ENCODE measurements at places on chromosomes 5 and 9. TPM values are rescaled to one million over a fixed set of nuclear protein-coding genes. Genes with fewer than 3 reads are reported as not detected.

Gene TAF11L4
- total RNA-seq, result not detected

- DNase-seq, result no peak
Measured at GRCh38 chr5:73544429-73545402, 20.7 kb downstream of the ANKRA2 start.

Gene C9orf72
- total RNA-seq, result 5.6 TPM

GRCh38 chr5:138289296-138289695 is 14.9 kb upstream of the GFRA3 start:
- DNase-seq, result no peak

DNA sequence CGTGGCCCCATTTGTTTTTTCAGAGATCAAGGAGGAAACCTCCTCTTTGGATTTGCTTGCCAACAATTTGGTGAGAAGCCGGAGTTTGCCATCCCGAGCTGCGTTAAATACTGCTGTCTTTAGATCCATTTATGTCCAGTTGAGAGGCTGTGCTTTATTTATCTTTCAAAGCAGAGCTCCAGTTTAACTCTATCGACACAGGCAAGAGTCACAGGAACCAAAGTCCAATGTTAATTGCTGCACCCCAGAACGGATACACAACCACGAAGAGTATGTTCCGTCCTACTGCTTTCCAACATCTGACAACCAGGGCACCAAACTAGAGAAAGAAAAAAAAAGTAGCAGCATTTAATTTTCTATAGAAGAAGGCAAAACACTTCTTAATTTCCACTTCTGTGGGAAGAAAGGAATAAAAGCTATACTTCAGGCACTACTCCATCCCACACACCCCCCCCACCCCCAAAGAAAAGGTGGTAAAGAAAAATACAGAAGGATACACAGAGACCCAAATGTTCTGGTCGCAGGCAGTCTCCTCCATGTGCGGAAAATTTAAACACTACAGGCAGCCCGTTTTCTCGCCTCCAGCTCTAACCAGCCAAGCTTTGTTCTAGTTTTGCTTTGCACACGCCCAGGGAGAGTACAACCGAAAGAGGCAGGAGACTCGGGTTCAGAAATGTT is 1.1 kb downstream of the FEM1C start:
- DNase-seq, result no peak

DNA sequence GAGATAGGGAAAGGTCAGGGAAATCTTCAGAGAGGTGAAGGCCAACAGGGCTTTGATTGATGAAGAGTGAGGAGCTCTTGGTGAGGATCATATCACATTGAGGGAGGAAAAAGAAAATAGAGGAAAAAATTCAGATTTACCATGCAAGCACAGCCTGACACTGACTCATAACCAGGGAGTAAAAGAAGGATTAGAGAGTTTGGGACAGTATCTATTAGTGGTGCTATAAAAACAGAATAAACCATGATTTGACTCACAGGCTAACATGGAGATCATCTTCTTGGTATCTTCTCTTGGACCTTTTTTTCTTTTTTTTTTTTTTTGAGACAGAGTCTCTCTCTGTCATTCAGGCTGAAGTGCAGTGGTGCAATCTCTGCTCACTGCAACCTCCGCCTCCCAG is 44.4 kb downstream of the MUSK start:
- no peak for DNase-seq

- no peak for DNase-seq
Measured at GRCh38 chr9:65432051-65432450, 147.0 kb upstream of the FOXD4L5 start.

DNA sequence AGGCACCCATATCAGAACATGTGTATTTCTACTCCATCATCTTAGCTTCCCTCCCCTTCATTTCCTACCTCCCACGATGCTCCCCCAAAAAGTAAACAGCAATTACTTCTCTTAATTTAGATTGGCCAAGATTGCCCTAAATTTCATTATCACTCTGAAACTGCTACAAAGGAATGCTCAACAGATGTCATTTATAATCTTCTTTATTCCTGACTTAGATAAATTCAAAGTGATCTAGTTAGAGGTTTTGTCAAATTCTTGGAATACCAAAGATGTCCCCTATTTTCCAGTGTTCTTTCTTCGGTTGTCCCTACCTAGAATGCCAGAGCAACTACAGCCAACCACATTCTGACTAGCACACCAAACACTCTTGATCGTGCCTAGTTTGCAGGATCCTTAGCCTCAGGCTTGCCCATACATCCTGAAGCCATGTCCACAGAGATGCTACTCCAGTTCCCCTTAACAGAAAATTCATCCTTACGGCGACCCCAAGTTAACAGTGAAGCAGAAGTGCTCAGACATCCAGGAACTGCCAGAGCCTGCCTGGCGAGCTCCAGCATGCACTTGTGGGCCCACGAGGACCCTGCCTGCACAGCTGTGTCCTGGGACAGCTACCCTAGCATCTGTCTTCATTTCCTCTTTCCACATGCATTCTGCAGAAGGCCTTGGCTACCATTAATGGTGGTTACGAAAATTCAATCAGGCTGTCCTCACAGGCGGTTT is 31.6 kb downstream of the DAP start:
- no peak for DNase-seq

- no peak for DNase-seq
Measured at GRCh38 chr9:135817951-135818717, 89.2 kb downstream of the CAMSAP1 start.

Gene WDR31
- total RNA-seq, result 3.0 TPM

Gene SLU7
- 20.1 TPM for total RNA-seq

DNA sequence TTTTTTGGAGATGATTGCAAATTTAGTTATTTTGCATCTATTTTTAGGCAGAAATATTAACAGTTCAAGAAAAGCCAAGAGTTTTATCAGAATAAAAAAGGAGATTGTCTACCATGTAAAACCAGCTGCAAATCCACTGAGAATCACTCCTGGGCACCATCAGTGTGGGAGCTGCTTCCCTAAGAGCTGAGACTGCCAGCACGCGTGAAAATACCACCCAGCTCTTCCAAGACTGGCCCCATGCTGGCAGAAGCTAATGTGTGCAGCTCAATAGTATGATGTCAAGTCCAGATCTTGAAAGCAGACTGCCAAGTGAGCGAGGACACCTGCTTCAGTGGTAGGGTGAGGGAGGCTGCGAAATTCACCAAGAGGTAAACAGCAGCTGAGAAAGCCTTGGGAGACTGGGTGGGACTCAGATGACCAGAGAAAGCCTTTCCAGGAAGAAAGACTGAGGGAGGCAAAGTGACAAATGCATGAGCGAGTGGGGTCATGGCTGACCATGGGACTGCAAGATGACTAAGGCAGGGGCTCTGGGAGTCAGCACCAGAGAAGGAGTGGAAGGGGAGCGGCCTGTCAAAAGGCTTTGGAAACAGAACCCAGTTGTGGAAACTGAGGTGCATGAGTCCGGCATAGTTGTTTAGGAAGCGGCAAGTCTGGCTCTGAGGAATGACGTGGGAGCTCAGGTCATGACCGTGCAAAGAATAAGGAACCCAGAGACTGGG is 200.9 kb downstream of the GADD45G start:
- DNase-seq, result no peak

GRCh38 chr9:123914517-123915196 is 15.3 kb downstream of the DENND1A start:
- DNase-seq, result no peak

Gene FBXW5
- total RNA-seq, result 112 TPM

GRCh38 chr9:92385953-92386352 is 18.4 kb downstream of the OGN start:
- no peak for DNase-seq

Gene PCDHA3
- 0.05 TPM for total RNA-seq

- no peak for DNase-seq
Measured at GRCh38 chr5:332843-333242, 11.3 kb downstream of the AHRR start.
